ENCODE measurements at places on chromosomes 5 and 9.

GRCh38 chr9:128523199-128523925, 18.8 kb downstream of the GLE1 start:
- DNase-seq: no peak
- H3K27me3 ChIP-seq: no peaks in the 10 kb centered on the region
- no peaks in the 10 kb centered on the region for H3K4me1 ChIP-seq
- no peak overlapping the region for H3K27ac ChIP-seq

DNA sequence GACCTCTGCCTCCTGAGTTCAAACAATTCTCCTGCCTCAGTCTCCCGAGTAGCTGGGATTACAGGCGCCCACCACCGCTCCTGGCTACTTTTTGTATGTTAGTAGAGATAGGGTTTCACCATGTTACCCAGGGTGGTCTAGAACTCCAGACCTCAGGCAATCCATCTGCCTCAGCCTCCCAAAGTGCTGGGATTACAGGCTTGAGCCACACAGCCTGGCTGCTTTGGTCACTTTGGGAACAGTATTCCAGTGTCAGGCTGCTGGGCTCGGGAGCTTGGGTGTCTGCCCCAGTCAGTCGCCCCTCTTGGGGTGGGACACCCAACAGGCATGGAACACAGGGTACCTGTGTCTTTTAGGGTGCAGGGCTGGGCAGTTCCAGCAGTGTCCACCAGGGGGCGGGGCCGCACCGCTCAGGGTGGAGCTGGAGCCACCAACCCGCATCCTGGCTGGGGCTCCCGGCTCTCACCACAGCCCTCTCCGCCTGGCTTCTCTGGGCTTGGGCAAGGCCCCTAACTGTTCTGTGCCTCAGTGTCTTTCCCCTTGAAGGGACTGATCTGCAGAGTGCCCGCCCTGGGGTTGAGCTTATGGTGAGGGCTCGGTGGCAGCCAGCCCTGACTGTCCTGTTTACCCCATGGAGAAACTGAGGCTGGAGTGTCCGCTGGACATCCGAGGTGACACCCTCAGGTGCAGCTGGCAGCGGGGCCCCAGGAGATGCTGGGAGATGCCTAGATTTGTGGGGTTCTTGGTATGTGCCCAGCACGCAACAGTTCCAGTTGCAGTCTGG, 6.4 kb upstream of the RNU6ATAC start:
- peaks cover 5% of the 10 kb centered on the region for H3K4me1 ChIP-seq
- no peaks in the 10 kb centered on the region for H3K27me3 ChIP-seq
- no peak overlapping the region for H3K27ac ChIP-seq
- DNase-seq: no peak
- no peaks in the 10 kb centered on the region for H3K36me3 ChIP-seq

- H3K4me3 ChIP-seq: no peak overlapping the region
- no peak for DNase-seq
- H3K27ac ChIP-seq: no peak overlapping the region
- H3K36me3 ChIP-seq: no peaks in the 10 kb centered on the region
- peaks cover 4% of the 10 kb centered on the region for H3K4me1 ChIP-seq
Measured at GRCh38 chr9:91937056-91937455, 13.0 kb downstream of the ROR2 start.

DNA sequence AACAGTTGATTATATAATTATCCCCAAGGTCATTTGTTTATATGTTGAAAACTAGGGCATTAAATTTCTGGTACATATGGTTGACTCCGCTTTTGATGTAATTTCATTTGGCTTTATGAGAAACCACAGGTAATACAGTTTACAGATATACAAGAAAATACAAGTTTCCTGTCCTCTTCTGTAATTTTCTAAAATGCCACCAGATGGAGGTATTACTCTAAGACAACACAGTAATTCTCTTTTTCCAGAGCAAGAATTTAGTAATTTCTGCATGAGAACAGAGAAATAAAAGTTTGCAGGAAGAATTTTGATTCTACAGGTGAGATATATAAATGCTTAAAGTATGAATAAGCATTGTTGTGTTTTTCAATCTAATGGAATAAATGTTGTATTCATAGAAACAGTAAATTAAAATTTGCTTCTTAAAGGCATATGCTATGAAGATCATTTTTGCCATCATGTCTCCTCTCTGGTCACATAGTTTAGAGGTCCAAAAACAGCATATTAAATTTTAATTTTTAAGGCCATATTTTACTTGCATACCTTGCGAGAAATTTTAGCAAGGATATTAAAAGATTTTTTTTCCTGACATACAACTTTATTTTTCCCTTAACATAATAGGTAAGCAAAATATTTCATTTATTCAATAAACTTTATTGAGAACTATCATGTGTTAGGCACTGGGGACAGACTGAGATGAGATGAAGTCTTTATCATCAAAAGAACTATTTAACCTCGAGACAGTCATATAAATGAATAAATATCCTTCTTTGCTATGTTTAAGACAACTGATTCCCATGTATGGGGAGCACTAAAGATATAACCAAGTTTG, 22.7 kb downstream of the CHD1 start:
- no peak overlapping the region for H3K27ac ChIP-seq
- no peaks in the 10 kb centered on the region for H3K27me3 ChIP-seq
- DNase-seq: no peak
- H3K4me3 ChIP-seq: no peak overlapping the region

- no peak for DNase-seq
- no peak overlapping the region for H3K4me3 ChIP-seq
- no peaks in the 10 kb centered on the region for H3K4me1 ChIP-seq
- no peaks in the 10 kb centered on the region for H3K27me3 ChIP-seq
- no peak overlapping the region for H3K27ac ChIP-seq
Measured at GRCh38 chr5:51902512-51902911, 519.3 kb downstream of the ISL1 start.

DNA sequence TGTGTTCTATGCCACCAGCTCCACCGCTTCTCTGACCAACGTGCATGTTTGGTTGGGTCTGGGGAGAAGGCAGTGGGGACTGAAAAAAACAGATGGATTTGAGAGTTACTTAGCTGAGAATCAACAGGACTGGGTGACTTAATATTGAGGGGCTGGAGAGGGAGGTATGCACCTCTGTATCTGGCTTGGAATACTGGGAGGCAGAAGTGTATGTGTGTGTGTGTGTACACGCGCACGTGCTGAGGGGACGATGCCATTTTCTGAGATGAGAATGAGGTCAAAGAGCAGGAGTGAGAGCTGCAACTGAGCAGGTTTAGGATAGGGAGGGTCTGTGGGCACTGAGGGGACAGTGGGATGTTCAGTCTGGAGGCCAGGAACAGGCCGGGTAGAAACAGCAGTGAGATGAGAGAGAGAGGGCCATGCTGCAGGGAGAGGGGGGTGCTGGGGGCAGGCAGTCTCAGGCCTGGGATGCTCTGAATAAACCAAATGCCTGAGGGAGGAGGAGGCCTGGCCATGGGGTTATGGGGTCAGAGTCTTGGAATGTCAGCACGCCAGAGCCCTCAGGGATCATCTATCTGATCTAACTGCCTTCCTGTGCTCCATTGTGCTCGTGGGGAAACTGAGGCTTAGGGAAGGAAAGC, 14.0 kb downstream of the PDGFRB start:
- H3K4me1 ChIP-seq: no peaks in the 10 kb centered on the region
- H3K4me3 ChIP-seq: no peak overlapping the region
- H3K27ac ChIP-seq: no peak overlapping the region
- no peaks in the 10 kb centered on the region for H3K36me3 ChIP-seq
- H3K27me3 ChIP-seq: peaks cover 8% of the 10 kb centered on the region

DNA sequence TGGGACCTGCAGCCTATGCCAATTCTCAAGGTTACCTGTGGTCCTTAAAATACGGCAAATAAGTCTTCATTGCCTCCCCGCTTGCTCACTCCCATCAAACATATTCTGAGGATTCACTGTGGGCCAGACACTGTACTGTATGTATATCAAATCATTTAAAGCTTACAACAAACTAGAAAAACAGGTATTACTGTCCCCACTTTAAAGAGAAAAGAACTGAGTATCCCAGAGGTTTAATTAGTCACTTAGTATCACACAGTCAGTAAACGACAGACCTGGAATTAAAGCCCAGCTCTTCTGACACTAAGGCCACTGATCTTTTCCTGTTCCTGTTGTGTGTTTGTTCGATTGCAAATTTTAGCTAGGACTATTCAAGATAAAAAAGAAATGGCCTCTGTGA, 248.2 kb downstream of the ACTL7B start:
- no peak overlapping the region for H3K4me3 ChIP-seq
- DNase-seq: no peak
- H3K27ac ChIP-seq: no peak overlapping the region
- H3K36me3 ChIP-seq: no peaks in the 10 kb centered on the region
- H3K4me1 ChIP-seq: no peaks in the 10 kb centered on the region

DNA sequence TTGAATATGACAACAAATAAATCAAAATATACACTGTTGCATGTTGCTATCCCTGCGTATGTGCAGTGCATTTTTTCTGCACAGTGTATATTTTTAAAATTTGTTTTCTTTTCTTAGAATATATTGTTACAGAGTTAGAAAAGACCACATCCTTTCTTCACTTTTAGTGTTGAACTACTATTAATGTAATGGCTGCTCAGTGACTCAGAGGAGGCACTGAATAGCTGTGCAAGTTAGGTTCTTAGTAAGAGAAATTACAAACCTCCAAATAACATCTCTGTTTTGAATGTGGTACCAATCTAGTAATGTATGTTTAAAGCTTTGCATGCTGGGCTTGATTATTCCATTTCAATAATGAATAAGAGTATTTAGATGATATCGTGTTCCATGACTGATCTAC, 208.9 kb upstream of the PRR16 start:
- DNase-seq: no peak
- H3K36me3 ChIP-seq: no peaks in the 10 kb centered on the region
- H3K4me1 ChIP-seq: no peaks in the 10 kb centered on the region
- H3K27me3 ChIP-seq: no peaks in the 10 kb centered on the region
- no peak overlapping the region for H3K4me3 ChIP-seq

DNA sequence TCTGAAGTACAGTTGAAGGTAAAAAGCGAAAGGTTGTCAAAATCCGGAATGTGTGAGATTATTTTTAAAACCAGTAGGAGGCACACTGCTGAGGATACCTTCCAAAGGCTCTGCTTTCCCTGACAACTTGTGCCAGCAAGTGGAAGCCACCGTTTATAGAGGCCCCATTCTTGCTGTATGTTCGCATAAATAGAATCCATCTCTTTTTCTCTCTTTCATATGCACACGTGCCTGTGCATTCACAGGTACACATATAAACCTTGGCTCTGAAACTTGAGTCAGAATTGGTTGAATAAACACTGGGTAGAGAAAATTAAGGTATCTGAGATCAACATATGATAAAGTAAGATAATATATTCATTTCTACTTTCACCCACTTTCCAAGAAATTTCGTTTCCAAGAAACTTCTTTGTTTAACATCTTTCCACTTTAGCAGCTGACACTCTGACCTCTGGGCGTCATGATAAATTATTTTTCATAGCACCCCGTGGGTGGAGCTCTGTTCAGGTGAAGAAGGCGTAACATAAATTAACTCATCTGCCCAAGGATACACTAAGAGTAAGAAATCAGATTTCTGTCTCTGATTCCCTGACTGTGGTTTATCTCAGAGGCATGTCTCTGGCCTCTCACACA, 63.7 kb upstream of the RICTOR start:
- no peaks in the 10 kb centered on the region for H3K27me3 ChIP-seq
- peaks cover 56% of the 10 kb centered on the region for H3K36me3 ChIP-seq
- no peak for DNase-seq
- peaks cover 19% of the 10 kb centered on the region for H3K4me1 ChIP-seq
- H3K4me3 ChIP-seq: no peak overlapping the region

GRCh38 chr9:108860354-108860753, 1.7 kb upstream of the ACTL7A start:
- no peak for DNase-seq
- no peak overlapping the region for H3K4me3 ChIP-seq
- no peaks in the 10 kb centered on the region for H3K27me3 ChIP-seq

DNA sequence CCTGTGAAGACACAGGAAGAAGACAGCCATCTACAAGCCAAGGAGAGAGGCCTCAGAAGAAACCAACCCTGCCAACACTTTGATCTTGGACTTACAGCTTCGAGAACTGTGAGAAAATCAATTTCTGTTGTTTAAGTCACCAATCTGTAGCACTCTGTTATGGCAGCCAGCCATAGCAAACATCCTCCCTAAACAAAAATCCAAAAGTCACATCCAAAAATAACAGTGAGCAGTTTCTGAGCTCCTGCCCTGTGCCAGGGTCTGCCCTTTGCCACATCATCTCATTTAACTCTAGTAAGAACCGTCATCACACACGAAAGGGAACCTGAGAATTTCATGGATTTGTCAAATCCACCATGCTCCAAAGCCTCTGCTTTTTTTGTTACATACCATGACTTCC, 118.8 kb downstream of the TRIM36 start:
- H3K27ac ChIP-seq: no peak overlapping the region
- H3K4me1 ChIP-seq: no peaks in the 10 kb centered on the region
- H3K27me3 ChIP-seq: peaks cover 26% of the 10 kb centered on the region
- no peak overlapping the region for H3K4me3 ChIP-seq
- H3K36me3 ChIP-seq: peaks cover 2% of the 10 kb centered on the region

GRCh38 chr5:37807015-37807414, 32.8 kb downstream of the GDNF start:
- DNase-seq: no peak
- peaks cover 19% of the 10 kb centered on the region for H3K27me3 ChIP-seq
- no peak overlapping the region for H3K4me3 ChIP-seq
- no peak overlapping the region for H3K27ac ChIP-seq

DNA sequence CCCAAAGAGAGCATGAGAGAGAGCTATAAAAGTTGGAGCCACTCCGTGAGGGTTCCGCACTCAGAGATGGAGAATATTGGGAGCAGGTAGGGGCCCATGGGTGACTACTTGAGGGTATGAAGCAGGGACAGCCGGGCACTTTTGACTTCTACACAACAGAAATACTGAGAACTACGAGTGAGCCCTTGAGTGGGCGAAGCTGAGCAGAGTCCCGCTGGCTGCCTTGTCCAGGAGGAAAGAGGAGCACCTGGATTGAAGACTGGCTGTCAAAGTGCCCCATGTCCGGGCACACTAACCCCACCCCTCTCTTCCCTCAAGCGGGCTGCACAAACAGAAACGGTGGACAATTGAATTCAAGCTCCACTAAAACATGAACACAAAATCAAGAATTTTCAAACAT, 33.6 kb downstream of the FYB1 start:
- peak overlapping the region; percentile 72 for H3K4me3 ChIP-seq
- H3K36me3 ChIP-seq: peaks cover 35% of the 10 kb centered on the region
- peaks cover 80% of the 10 kb centered on the region for H3K4me1 ChIP-seq
- peak overlapping the region; percentile 95 for H3K27ac ChIP-seq

- H3K4me1 ChIP-seq: no peaks in the 10 kb centered on the region
- H3K27me3 ChIP-seq: peaks cover 20% of the 10 kb centered on the region
- no peak overlapping the region for H3K4me3 ChIP-seq
Measured at GRCh38 chr9:90175865-90176264, 466.8 kb downstream of the DIRAS2 start.

Measured in central memory CD8-positive, alpha-beta T cell (primary cell).